Right lung (tissue), 10 donors: ENCODE measurements at places on chromosomes 4 and X. TPM values are rescaled to one million over a fixed set of nuclear protein-coding genes. Genes with fewer than 3 reads are reported as not detected.

DNA sequence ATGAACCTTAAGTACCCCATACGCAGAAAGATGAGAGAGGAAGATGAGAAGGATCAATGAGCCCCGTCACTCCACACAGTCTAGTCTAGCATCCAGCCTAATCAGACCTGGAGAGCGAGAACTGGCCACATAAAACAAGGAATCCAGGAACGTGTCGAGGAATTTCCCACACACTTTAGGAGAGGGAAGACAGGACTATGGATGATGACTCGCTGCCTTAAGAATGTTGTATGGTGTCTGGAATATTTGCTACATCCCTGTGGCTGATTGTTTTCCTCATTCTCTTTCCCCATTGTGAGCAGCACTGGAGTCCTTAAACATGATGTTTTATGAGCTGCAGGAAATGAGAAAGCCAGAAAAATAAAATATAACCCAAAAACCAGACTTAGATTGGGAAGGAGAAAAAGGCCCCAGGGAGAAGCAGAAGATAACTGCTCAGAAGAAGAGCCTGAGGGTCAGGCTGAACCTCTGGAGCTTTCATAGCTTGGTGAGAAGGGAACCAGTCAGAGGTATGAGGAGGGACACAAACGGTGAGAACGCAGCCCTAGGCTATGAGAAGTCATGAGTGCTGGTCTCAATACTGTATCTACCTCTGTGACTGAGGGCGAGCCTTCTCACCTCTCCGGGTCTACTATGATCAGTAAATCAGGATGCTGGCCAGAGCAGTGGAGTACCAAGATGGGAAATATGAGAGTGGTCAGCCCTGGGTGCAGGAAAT is 139.5 kb upstream of the NOCT start:
- no peak for DNase-seq

DNA sequence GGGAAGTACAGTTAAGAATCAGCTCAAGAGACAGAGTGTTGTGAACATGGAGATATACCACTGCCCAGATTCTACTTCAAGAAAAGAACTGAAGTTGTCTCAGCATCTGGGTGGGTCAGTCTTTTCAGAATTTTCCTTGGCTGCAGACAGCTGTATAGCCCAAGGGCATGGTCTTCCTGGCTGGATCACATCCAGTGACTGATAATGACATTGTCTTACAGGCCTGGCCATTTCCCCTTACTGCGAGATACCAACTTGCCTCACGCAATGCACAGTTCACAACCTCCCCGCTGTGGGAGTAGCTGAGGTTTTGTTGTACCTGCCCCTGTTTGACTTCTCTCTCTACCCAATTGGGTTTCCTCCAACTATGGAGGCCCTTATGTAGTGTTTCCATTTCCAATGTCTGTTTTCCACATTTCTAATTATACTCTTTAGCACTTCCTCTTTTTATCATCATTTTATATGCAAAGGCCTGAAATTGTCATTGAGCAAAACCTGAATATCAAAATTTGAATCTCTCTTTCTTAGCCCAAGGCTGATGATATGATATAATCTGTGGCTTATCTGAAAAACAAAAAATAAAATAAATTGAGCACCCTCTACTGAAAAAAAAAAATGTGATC is 209.1 kb downstream of the NAF1 start:
- no peak for DNase-seq

- no peak for DNase-seq
Measured at GRCh38 chr4:169283114-169283509, 12.4 kb upstream of the SH3RF1 start.

DNA sequence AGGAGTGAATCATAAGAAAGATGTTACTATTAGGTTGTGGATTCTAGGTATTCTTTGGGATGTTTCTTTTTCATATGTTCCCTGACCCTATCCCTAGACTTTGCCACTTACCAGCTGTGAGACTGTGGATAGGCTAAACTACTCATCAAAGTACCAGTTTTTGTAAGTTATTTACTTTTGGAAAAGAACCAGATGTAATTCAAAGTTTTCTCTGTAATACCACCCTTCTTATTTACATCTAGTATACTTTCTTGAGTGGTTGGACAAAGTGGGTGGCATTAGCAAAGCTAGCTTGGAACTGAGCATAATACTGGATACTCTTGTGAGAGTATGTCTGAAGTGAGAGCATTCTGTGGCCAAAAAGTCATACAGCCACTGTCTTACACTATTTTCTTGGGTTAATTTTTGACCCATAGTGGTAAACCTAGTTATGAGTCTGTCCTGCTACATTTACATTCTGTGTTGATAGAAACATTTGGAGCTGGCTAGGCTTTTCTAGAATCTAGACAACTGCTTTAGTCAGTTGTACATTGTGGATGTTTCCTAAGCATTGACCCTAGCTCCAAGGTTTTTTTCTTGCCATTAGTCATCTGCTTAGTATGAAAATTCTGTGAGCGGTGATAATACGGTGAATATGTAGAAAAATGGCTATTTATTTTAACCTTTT is 41.7 kb downstream of the KDM6A start:
- DNase-seq = no peak

GRCh38 chrX:12867685-12868084 is 813 bp downstream of the TLR7 start:
- DNase-seq = peak; percentile 68

- no peak for DNase-seq
Measured at GRCh38 chr4:147335183-147335582, 145.7 kb upstream of the EDNRA start.

DNA sequence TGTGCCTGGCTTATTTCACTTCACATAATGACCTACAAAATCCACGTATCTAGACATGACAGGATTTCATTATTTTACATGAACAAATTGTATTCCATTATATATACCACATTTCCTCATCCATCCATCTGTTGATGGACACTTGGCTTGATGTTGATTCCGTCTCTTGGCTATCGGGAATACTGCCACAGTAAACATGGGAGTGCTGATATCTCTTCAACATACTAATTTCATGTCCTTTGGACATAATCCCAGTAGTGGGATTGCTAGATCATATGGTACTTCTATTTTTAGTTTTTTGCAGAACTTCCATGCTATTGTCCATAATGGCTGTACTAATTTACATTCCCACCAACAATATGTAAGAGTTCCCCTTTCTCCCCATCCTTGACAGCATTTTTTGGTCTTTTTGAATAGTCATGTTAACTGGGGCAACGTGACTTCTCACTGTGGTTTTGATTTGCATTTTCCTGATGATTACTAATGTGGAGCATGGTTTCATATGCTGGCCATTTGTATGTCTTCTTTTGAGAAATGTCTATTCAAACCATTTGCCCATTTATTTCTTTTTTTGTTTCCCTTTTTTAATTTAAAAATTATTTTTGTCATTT is 68.9 kb downstream of the HTRA3 start:
- no peak for DNase-seq

DNA sequence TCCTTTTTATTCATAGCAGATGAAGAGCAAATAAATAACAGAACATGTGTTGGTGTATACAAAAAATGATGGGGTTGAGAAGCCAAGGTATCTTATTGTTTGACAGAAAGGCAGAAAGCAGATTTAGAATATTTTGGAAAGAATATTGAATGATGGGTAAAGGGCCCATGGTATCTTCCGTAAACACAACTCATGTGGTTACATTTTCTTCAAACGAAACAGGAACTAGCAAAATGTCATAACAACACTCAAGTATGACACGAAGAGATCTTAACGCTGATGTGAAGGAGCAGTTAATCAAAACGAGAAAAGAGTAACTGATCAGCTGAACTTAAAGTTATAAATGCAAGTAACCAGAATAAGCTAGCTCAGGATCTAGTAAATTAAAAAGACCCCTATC is 195.7 kb upstream of the GK2 start:
- DNase-seq = no peak

DNA sequence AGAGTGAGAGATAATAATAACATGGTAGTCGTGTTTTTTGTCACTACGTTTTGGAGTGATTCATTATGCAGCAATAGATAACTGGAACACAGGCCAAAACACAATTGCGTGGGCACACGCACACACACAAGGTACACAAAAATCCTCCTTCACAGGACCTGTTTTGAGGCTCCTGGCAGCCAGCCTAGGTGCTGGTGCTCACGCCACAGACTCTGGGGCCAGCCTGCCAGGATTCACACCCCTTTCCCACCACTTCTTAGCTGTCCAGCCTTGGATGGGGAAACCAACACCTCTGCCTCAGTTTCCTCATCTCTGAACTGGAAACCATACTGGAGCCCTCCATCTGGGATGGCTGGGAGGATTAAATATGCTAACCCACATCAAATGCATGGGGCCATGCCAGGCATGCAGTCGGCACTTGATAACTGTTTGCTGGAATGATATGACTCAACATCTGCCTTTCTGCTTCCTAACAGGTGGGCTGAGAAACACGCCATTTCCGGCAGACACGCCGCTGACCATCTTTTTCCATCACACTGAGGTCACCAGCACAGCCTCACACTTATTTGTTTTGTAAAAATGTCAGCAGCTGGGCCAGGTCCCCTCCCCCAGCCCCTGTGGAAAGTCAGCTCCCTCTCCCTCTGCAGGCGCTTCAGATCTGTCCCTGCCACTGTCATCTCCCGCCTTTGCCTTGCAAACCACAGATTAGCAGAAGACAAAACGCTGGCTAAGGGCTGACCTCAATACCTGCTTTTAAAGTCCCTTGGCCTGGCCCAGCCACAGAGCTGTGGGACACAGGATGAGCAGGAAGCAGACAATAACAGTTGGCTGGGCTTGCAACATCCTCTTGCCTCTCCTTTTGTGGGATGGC is 237.5 kb downstream of the BCOR start:
- DNase-seq = peak; percentile 66

DNA sequence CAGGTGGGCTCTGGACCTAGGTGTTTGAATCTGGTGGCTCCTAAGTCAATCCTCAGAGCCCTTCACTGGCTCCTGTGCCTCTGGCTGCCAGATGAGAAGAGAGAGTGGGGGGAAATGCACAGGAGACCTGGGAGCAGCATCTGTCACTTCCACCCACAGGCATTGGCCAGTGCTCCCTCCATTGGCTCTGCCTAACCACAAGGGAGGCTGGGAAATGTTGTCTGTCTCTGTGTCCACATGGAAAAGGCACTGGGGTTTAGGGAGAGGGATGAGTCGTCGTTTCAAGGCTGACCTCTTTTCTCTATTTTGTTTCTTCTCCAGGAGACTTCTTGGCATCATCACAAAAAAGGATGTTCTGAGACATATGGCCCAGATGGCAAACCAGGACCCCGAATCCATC is 76.4 kb downstream of the CLCN4 start:
- DNase-seq = no peak

DNA sequence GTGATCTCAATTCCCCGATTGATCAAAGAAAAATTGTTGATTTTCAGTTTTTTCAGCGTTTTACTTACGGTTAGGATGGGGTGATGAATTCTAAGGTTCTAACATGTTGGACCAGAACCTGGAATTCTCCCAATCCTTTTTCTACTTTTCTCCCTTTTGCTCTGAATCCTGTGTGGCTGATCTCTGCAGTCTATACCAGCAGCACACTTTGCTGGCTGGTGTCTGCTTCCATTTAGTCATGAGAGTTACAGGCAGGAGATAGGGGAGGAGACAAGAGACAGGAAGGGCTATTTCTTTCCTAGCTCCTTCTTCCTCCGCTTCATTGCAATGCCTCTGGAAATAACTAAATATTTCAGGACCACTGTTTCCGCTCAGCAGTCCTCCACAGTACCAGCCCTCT is 623.9 kb downstream of the CENPC start:
- DNase-seq = no peak

GRCh38 chrX:68721546-68721945 is 74.1 kb downstream of the STARD8 start:
- DNase-seq = no peak

GRCh38 chrX:6667048-6667768 is 132.3 kb upstream of the VCX3A start:
- DNase-seq = no peak

DNA sequence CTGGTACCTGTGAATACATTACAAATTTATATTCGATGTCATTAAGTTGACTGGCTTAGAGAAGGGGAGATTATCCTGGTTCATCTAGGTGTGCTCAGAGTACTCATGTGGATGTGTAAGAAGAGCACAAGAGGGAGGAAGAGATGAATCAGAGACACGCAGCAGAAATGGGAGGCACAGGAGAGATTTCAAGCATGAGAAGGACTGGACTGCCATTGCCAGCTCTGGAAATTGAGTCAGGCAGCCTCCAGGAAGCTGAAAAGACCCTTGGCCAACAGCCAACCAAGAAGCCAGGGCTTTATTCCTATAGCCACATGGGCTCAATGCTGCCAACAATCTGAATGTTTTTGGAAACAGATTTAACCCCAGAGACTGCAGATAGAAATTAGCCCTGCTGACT is 1390.0 kb downstream of the STIM2 start:
- DNase-seq = no peak

GRCh38 chr4:8763966-8764901 is 107.4 kb downstream of the HMX1 start:
- DNase-seq = no peak

- no peak for DNase-seq
Measured at GRCh38 chr4:184452740-184453139, 21.6 kb downstream of the IRF2 start.

DNA sequence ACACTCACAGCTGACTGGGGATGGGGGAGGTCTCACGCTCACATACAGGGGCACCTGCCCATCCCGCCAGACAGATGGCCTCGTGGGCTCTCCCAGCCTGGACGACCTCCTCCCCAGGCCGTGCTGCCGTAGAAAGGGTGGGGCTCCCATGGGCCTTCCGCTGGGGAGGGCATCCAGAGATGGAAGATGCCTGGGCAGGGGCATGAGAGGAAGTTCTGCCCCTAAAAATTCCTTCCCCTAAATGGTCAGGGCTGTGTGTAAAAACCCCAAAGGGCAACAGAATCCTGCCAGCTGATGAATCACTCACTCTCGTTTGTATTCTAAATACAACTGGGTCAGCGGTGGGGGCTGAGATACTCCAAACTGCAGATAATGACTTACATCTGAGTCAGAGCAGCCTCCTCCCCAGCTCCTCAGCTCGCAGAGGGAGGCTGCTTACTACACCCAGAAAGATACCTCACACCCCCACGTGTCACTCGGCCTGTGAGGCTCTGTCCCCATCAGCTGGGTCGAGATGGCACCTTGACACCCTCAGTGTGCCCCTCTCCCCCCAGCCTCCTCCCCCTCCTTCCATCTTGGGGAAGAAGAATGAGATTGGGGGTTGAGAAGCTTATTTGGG is 10.1 kb downstream of the WDR1 start:
- DNase-seq = no peak

TRPC5OS gene
- not detected for polyA plus RNA-seq

S100P gene
- polyA plus RNA-seq = 2.7 TPM

GYPE gene
- polyA plus RNA-seq = 16.3 TPM

MAGEC1 gene
- not detected for polyA plus RNA-seq

CXCL11 gene
- 0.26 TPM for polyA plus RNA-seq

CXCL1 gene
- 2.9 TPM for polyA plus RNA-seq

DCAF4L1 gene
- 0.25 TPM for polyA plus RNA-seq

AADAT gene
- 42.1 TPM for polyA plus RNA-seq

INTS6L gene
- 38.5 TPM for polyA plus RNA-seq

TIGD2 gene
- polyA plus RNA-seq = 11.1 TPM

LRRC66 gene
- 0.61 TPM for polyA plus RNA-seq

SSX3 gene
- polyA plus RNA-seq = not detected

AFM gene
- not detected for polyA plus RNA-seq

TMSB15A gene
- 48.4 TPM for polyA plus RNA-seq

RHOH gene
- polyA plus RNA-seq = 0.69 TPM
